ENCODE measurements at places on chromosomes 3 and 15. TPM values are rescaled to one million over a fixed set of nuclear protein-coding genes. Genes with fewer than 3 reads are reported as not detected.

The C3orf49 gene
- total RNA-seq = not detected

The FEZF2 gene
- total RNA-seq = not detected

The DNAH12 gene
- 0.05 TPM for total RNA-seq

The VGLL3 gene
- 0.14 TPM for total RNA-seq

The EFCC1 gene
- 0.18 TPM for total RNA-seq

The REC114 gene
- total RNA-seq = not detected

The CHRNA7 gene
- not detected for total RNA-seq

The LMOD3 gene
- total RNA-seq = not detected

Measured in activated naive CD4-positive, alpha-beta T cell treated with anti-CD3 and anti-CD28 coated beads, Interleukin-2, amount 50 U/mL, for 72 hours (primary cell).